ENCODE measurements at places on chromosomes 6 and 20.

DNA sequence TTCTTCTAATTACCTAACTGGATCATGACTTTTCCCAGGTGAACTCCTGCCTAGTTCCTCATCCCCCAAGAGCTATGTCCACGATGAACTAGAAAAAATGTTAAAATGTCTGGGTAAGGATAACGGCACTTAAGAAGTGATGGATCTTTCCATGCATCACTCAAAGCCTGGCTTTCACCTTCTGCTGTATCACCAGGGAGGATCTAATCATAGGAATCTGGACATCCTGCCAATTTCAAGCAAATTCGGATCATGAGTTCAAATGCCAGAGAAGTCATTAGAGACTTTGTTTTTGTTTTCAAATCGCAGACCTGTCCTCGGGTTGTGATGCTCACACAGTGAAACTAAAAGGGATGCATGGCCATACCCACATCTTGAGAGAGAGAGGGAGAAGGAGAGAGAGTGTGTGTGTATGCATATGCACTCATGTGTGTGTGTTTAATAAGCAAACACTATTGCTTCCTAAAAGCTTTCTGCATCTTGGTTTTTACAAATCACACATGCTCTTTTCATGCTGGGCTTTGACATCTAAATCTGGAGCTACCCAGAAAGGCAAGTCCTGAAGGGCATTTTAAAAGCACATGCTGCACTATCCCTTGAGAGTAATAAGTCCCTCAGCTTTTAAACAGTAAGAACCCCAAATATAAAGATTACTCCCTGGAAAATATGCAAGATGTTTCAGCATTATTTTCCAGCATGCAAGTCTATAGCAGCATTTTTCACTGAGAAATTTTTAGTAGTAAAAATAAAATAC, 524.6 kb upstream of the NOX3 start:
- DNase-seq = no peak

DNA sequence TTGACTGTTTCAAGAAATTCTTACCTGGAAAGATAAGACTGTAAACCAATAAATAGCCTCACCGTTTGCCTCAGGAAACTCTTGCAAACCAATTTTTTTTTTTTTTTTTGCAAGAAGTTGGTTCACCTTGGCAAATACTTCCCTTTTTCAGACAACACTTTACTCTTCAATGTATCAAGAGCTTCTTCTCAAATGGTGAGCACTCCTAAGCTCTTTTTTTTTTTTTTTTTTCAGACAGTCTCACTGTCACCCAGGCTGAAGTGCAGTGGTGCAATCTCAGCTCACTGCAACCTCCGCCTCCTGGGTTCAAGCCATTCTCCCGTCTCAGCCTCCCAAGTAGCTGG, 22.7 kb upstream of the SNTA1 start:
- DNase-seq = no peak

- DNase-seq = no peak
Measured at GRCh38 chr6:148854096-148854495, 107.3 kb downstream of the UST start.

GRCh38 chr20:59701236-59701635, 96.9 kb downstream of the PHACTR3 start:
- no peak for DNase-seq

- no peak for DNase-seq
Measured at GRCh38 chr6:71649915-71650314, 236.4 kb upstream of the RIMS1 start.

DNA sequence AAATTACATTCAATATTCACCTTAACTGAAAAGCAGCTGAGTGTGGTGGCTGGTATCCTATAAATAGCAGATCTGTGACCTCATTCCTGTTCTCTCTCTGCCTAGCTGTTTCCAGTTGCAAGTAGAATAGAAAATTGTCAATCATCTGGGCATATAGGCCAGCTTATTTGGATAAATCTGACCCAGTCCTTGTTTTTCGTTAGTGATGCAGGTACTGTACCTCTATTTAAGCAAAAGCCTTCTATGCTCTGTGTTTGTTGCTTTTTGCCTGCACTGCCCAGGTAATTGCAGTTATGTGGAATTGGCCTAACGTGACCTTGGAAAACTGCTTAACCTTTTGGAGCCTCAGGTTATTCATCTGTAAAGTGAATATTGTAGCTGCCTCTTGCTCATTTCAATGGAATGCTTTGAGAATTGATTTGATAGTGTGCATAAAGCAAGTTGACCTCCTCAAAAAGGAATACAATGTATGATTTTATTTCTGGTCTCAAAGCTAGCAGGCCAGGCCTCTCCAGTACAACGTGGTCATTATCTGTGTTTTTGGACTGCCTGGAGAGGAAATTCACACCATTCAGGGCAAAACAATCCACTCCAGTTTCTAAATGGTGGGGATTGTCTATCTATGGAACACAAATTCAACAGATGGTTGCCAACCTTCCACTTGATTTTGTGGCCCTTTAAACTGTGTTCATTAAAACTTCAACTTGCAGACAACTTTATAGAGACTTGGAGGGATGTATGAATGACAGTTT, 508.7 kb upstream of the CITED2 start:
- DNase-seq = no peak

GRCh38 chr6:166906376-166907044, 49.8 kb downstream of the RNASET2 start:
- DNase-seq = no peak

DNA sequence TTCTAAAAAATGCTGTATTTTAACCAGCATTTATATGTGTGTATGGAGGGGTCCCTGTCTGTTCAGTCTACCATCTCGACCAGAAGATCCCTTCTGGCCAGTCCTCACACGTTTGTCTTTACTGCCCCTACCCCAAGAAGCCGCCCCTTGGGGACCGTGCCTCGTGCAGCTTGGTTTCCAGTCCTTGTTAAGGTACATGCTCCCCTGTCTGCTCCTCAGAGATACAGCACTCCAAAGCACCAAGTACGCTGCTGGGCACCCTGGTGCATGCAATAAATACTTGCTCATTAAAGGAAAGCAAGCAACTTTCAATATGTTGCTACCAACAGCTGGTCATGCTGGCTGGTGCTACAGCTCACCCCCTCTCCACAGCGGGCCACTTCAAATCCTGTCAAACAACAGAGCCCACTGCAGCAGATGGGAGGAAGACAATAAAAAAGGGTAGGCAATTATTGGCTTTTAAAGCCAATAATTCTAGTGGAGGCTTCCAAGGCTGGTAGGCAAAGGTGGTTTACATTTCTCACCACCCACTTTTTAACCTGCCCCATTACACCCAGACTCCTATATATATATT, 61.6 kb downstream of the PSMG4 start:
- DNase-seq = no peak

- no peak for DNase-seq
Measured at GRCh38 chr6:151616091-151616513, 122.3 kb downstream of the CCDC170 start.

GRCh38 chr6:143773506-143774150, 69.5 kb upstream of the LTV1 start:
- no peak for DNase-seq

- DNase-seq = no peak
Measured at GRCh38 chr6:158764183-158764849, 54.9 kb downstream of the EZR start.

DNA sequence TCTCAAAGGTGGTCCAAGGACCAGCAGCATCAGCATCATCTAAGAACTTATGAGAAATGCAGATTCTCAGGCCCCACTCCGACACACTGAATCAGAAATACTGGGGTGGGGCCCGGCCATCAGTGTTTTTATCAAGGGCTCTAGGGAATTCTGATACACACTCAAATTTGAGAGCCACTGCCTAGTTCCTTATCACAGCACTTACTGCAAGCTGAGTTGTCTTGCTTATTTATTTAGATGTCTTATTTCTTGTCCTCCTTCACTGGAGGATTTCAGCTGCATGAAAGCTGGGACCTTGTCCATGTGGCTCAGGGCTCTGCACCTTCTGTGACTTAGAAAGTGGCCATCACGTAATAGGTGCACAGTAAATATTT, 139.4 kb upstream of the RREB1 start:
- DNase-seq = no peak

- DNase-seq = no peak
Measured at GRCh38 chr20:56766528-56766927, 137.4 kb downstream of the TFAP2C start.

GRCh38 chr20:53794529-53795115, 201.0 kb upstream of the ZNF217 start:
- no peak for DNase-seq

DNA sequence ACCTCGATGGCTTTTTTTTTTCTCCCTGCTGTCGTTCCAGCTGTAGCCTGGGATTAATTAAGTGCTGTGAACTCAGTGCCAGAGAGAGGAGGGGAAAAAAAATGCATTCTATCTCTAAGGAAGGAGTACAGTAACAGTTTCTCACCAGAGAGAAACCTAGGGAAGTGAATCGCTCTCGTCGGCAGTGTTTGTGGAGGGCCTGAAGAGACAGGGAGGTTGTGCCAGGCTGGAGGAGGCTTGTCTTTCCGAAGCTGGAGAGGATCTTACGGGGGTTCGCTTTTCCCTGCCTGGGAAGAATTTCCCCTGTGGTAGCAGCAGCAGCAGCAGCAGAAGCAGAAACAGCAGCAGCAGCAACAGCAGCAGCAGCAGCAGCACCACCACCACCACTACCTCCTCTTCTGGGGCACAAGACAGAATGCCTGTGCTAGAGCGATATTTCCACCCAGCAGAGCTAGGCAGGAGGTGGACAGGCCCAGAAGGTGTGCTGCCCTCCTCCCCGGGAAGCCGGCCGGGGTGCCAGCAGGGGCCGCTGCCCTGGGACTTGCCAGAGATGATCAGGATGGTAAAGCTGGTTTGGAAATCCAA, 186.5 kb downstream of the PDE7B start:
- no peak for DNase-seq

DNA sequence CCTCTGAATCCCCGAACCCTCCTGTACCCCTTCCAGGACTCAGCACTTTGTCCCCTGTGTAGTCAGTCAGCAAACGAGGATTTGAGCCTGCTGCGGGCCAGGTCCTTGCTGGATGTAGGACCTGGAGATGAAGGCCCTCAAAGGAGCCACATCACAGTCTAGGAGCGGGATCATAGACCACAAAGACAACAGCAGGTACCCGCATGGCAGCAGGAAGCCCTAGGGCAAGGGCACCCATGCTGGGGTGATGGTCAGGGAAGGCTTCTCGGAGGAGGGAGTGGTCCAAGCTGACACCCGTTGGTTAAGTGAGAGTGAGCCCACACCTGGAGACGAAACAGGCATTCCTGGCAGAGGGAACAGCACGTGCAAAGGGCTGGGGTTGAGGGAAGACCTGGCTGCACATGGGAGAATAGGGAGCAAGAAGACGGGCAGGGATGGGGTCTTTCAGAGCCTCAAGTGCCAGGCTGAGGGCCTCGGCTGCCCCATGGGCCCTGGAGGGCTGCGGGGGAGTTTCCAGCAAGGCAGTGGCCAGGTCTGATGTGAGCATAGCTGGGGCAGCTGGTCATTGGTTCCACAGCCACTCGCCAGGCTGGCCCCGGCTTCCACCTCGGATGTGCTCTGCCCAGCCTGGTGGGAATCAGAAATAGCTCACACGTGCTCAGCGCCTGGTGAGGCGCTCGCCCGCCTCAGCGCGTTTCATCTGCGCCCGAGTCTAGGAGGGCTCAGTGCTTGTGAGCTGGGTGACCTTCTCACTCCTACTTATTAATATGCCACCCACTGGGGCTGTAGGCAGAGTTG, 15.0 kb downstream of the DLGAP4 start:
- no peak for DNase-seq

DNA sequence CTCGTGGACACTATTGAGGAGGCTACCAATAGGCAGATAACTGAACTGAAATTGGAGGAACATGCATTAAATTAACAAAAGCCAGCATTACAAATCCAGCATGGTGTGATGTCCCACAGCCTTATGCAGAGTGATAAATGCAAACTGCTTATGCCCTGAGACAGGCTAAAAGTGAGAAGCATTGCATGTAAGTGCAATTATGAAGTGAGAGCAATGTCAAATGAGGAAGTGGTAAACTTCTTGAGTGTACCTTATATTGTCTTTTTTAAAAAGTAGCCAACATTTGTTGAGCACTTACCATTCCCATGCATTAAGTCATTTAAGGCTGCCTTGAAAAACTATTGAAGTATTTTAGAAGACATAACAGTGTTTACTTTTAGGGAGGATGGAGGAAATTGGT, 212.2 kb downstream of the TBC1D7 start:
- DNase-seq = no peak

- no peak for DNase-seq
Measured at GRCh38 chr6:169967687-169968086, 216.3 kb downstream of the ERMARD start.

DNA sequence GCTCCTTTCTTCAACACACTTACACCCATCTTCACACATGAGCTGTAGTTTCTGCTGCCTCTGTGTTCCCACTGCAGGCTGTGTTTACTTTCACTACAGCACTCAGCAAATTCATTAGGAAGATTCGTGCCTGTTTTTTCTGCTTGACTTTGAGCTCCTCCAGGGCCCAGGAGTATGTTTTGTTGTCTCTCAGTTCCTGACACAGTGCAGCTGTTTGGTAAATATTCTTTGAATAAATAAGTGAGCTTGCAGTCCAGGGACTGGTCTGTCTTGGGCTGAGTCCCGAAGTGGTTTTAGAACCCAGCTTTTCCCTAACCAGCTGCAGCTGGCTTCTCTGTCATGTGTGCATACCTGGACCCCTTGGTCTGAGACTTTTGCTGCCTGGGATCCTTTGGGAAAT, 46.6 kb upstream of the CCN6 start:
- DNase-seq = no peak

All from CD4-positive, alpha-beta T cell treated with Interleukin-17A for 4 hours (primary cell).